ENCODE measurements at places on chromosomes 6 and 20. TPM values are rescaled to one million over a fixed set of nuclear protein-coding genes. Genes with fewer than 3 reads are reported as not detected.
A peak's percentile ranks its signal among the peaks of the same experiment; 100 is the strongest.

- no peak overlapping the region for H3K27ac ChIP-seq
- H3K4me3 ChIP-seq = no peak overlapping the region
- DNase-seq = no peak
- no peaks in the 10 kb centered on the region for H3K36me3 ChIP-seq
- no peaks in the 10 kb centered on the region for H3K27me3 ChIP-seq
- H3K4me1 ChIP-seq = peaks cover 16% of the 10 kb centered on the region
Measured at GRCh38 chr6:157859775-157860504, 36.9 kb downstream of the SNX9 start.

- peak overlapping the region; percentile 100 for H3K4me3 ChIP-seq
- peaks cover 8% of the 10 kb centered on the region for H3K36me3 ChIP-seq
- no peak for DNase-seq
- H3K27me3 ChIP-seq = no peaks in the 10 kb centered on the region
Measured at GRCh38 chr6:135054226-135054568, 425 bp downstream of the HBS1L start.

- no peaks in the 10 kb centered on the region for H3K36me3 ChIP-seq
- H3K4me1 ChIP-seq = peaks cover 18% of the 10 kb centered on the region
- H3K4me3 ChIP-seq = no peak overlapping the region
- no peak for DNase-seq
- peak overlapping the region; percentile 65 for H3K27ac ChIP-seq
- H3K27me3 ChIP-seq = no peaks in the 10 kb centered on the region
Measured at GRCh38 chr6:119076173-119076572, 2.3 kb downstream of the FAM184A start.

GSTA2 gene
- not detected for total RNA-seq

Data from T-cell (primary cell).